ENCODE measurements at places on chromosomes 16 and 17. TPM values are rescaled to one million over a fixed set of nuclear protein-coding genes. Genes with fewer than 3 reads are reported as not detected.

Gene TSNAXIP1
- total RNA-seq = 0.47 TPM

Gene GRN
- total RNA-seq = 34.8 TPM

Gene IRX3
- not detected for total RNA-seq

Gene NOD2
- 1.1 TPM for total RNA-seq

Gene GNAO1
- 2.3 TPM for total RNA-seq

Gene ADGRG1
- 4.9 TPM for total RNA-seq

Gene HOXB3
- 2.0 TPM for total RNA-seq

DNA sequence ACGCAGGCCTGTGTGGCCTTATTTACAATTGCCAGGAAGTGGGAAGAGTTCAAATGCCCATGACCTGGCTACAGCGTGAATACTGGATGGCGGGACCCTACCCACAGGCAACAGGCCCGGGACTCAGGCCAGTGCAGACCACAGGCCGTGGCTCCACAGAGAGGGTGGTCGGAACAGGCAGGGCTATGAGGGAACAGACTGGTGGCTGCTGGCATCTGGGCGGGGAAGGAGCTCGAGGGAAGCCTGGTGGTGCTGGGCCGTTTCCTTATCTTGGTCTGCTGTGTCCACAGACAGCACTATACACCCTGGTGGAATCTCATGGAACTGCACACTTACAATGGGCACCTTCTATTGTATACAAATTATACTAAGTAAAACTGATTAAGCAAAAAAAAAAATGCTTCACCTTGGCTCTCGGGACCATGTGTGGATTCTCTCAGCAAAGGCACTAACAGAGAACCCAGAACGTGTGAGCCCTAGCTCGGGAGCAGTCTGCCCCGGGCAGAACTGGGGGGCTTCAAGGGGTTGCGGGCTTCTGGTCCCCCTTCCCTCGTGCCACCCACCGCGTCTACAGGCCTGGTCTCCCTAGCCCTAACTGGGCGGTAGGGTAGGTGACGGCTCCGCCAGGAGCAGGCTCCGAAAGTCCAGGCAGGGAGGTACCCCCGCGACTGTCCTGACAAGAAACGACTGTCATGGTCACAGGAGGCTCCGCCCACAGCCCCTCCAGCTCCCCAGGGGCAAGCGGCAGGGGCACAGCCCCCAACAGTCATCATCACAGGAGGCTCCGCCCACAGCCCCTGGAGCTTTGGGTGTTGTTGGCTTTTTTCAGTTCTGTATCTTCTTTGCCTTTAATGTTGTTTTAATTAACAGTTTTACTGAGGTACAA lies 21.8 kb downstream of the CEP131 start:
- H3K4me3 ChIP-seq = no peak overlapping the region
- H3K36me3 ChIP-seq = no peaks in the 10 kb centered on the region
- peak; percentile 43 for DNase-seq
- H3K27me3 ChIP-seq = no peaks in the 10 kb centered on the region

GRCh38 chr16:8686031-8686621 lies 11.7 kb downstream of the ABAT start:
- H3K4me3 ChIP-seq = no peak overlapping the region
- H3K27me3 ChIP-seq = no peaks in the 10 kb centered on the region
- no peaks in the 10 kb centered on the region for H3K4me1 ChIP-seq
- H3K27ac ChIP-seq = no peak overlapping the region

DNA sequence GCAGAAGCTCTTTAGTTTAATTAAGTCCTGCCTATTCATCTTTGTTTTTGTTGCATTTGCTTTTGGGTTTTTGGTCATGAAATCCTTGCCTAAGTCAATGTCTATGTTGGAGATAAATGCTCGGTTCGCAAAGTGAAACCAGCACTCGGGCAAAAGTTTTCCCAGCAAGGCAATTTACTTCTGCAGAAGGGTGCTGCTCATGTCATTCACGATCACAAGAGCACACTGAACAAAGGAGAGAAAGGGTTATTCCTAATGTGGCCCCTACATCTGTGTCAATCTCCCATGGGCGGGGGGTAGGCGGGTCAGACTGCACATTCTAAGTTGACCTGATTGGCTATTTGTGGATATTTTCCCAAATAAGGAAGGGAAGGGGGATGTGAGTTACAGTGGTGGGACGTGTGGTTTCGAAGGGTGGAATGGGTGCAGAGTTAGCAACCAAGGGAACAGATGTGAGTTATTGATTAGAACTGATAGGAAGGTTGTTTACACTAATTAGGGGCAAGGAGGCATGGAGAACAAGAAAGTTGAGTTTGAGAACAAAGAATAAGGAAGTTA lies 23.0 kb downstream of the ATF7IP2 start:
- H3K4me1 ChIP-seq = peaks cover 11% of the 10 kb centered on the region
- peaks cover 87% of the 10 kb centered on the region for H3K36me3 ChIP-seq
- H3K27ac ChIP-seq = no peak overlapping the region
- peak; percentile 18 for DNase-seq
- no peaks in the 10 kb centered on the region for H3K27me3 ChIP-seq

DNA sequence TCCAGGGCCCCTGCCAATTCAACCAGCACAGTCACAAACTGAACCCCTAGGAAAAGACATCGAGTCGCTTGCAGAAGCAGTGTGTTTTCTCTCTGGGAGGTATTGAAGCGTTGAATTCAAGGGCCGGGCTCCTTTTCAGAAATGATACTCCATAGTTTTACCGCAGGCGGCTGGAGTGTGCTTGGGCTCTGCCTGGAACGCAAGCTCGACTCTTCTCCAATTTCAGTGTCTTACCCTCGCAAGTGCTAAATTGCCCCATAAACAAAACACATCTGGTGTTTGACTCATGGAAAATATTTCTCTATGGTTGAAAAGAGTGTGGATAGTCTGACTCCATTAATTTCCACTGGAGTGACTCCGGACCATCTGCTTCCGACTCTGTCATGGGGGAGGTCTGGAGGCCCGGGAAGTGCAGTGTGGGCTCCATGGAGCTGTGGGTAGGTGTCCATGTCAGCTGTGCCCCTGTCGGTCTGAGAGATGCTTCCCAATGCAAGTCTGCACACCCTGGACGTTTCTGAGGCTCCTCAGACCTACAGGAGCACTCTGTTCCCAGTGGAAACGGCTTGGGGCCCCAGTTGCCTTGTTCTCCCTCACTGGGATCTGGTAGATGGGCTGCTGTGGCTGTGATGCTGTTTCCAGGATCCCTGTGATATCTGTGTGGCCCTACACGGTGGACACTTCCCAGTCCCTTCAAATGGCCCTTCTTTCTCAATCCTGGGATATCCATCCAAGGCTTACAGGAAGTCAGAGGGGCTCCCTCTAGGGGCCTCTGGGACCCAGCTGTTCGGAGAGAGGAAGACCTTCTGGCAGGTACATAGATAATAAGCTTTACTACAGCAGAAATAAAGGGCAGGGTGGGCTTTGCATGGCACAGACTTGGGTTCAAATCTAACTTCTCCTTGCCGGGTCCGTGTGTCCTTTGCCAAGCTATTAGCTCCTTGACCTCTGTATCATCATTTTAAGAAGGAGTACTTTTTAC lies 119.8 kb upstream of the CDH13 start:
- H3K27me3 ChIP-seq = no peaks in the 10 kb centered on the region
- H3K4me3 ChIP-seq = no peak overlapping the region
- no peaks in the 10 kb centered on the region for H3K4me1 ChIP-seq
- DNase-seq = no peak

DNA sequence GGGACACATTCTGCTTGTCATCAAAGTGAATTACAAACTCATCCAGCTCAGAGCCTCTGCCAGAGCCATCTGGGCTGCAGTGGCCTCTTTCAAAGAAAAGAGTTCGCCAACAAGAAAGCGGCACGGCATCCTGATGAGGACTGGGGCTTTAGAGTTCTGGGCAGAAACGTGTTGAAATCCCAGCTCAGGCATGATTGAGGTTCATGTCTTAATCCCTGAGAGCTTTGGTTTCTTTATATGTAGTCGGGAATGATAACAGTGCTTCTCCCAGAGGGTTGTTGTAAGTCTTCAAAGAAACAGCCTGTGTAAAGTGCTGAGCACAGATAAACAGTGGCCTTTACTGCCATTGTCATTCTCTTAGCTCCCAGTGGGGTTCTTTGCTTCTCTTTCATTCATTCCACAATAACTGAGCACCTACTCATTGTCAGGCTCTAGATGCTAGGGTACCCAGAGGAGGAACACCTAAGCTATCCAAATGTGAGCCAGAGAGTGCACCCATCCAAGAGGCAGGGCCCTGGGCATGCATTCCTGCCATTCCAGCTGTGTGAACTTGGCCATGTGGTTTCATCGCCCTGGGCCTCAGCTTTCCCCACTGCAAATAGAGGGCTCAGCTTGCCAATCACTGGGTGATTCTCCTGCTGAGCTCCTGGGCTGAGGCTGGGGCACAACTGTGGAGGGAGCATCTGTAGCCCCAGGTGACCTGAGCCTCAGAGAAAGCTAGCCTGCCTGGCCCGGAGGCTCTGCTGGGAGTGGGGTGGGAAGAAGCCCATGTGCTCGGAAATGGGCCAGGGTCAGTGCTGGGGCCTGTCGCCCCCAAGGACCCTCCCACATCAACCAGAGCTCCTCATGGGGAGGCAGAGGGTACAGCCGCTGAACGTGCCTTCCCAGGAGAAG lies 38.3 kb upstream of the CRHR1 start:
- no peak overlapping the region for H3K4me3 ChIP-seq
- peaks cover 11% of the 10 kb centered on the region for H3K27me3 ChIP-seq
- no peak for DNase-seq
- H3K4me1 ChIP-seq = no peaks in the 10 kb centered on the region
- H3K27ac ChIP-seq = no peak overlapping the region

Measured in activated CD8-positive, alpha-beta T cell treated with anti-CD3 and anti-CD28 coated beads for 36 hours (primary cell).